ENCODE measurements at places on chromosomes 6 and 20. TPM values are rescaled to one million over a fixed set of nuclear protein-coding genes. Genes with fewer than 3 reads are reported as not detected.

Gene ANKRD6
- 9.9 TPM for total RNA-seq

Gene ESR1
- total RNA-seq = 0.80 TPM

Gene GLO1
- total RNA-seq = 71.4 TPM

Gene TINAG
- total RNA-seq = not detected

Gene PHF3
- total RNA-seq = 19.5 TPM

Gene ZNF512B
- 13.9 TPM for total RNA-seq

Gene TREML2
- total RNA-seq = 0.04 TPM

Gene DPM1
- total RNA-seq = 33.9 TPM

Gene CRIP3
- total RNA-seq = 0.28 TPM

Gene MARCKS
- 86.2 TPM for total RNA-seq

Gene CD93
- 7.9 TPM for total RNA-seq

Gene TAAR8
- not detected for total RNA-seq

Gene MLN
- not detected for total RNA-seq

Gene CRISP3
- total RNA-seq = 8.1 TPM

Gene RCAN2
- 1.00 TPM for total RNA-seq

Gene EYA2
- 27.7 TPM for total RNA-seq

Gene ADGB
- total RNA-seq = not detected

Gene NKX2-2
- total RNA-seq = not detected

Gene CPNE5
- 1.00 TPM for total RNA-seq

Gene EBF4
- total RNA-seq = 1.7 TPM

Gene RAE1
- total RNA-seq = 22.8 TPM

Gene GRM1
- total RNA-seq = not detected

Gene C6orf15
- not detected for total RNA-seq

Gene ASF1A
- 17.9 TPM for total RNA-seq
